ENCODE measurements at places on chromosomes 16 and 17.

DNA sequence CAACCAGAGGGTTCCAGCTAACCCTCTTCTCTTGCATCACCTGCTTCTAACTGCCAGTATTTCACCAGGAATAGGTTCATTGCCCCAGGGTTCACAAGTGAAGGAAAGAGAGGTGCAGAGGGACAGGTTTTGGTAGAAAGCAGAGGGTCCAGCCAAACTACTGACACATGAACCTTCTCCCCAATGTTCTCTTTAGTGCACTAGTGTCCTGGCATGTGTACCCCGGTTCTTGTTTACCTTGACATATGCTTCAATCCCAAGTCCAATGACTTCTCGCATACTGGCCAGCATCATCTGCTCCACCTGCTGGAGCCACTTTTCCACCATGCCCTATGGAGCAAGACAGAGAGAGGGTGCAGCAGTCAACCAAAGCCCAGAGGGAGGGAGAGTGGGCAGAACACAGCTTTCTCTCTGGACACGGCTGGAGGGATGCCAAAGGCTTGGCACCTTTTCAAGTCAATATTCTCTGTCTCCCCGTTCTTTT is 90.6 kb downstream of the DNAH3 start:
- no peak for DNase-seq

DNA sequence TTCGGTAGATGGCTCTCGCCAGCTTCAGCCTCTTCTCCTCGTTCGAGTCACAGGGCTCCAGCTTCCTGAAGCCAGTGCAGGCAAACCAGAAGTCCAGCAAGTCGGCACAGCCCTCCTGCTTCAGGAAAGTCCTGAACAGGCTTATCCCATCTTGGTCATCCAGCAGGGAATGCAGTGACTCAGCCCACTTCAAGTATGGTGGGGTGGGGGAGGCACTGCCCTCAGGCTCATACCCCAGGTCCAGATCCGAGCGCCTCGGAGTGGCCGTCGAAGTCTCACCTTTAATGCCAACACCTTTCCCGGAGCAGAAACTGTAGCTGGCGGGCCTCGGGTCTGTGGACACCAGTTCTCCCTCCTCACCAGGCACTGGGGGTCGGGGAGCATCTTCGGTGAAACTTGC is 5.9 kb downstream of the AXIN1 start:
- no peak for DNase-seq

DNA sequence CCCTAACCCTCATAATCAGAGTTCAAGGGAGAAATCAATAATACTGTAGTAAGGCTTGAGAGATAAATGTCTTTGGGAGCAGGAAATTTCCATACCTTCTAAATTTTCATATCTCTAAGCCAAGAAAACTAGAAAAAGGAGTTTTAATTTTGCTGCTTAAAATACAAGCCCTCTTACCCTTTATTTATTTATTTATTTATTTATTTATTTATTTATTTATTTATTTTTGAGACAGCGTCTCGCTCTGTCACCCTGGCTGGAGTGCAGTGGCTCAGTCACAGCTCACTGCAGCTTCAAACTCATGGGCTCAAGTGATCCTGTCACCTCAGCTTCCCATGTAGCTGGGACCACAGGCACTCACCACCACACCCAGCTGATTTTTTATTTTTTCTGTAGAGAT is 69.0 kb upstream of the GNAO1 start:
- no peak for DNase-seq

GRCh38 chr16:69126221-69126620 is 6.2 kb downstream of the CHTF8 start:
- no peak for DNase-seq

GRCh38 chr16:89093602-89094251 is at the start of gene ACSF3:
ACSF3 (plus strand) TSS chr16:89093852; CDS start chr16:89100682, 6,830 bp downstream.
- DNase-seq = peak; percentile 58

- no peak for DNase-seq
These were observed 177.1 kb downstream of the MSI2 start for GRCh38 chr17:57433452-57433851.

GRCh38 chr16:54932737-54933254 is 2.1 kb downstream of the IRX5 start:
- DNase-seq = no peak

DNA sequence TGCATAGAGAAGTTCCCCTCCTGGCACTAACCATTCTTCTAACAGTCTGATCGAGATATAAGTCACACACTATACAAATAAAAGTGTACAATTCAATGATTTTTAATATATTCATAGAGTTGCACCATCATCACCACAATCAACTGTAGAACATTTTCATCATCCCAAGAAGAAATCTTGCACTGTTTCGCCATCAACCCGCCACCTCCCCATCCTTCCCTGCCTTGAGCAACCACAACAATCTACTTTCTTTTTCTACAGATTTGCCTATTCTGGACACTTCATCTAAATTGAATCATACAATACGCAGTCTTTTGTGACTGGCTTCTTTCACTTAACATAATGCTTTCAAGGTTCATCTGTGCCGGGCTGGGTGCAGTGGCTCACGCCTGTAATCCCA is 33.0 kb upstream of the GUCY2D start:
- DNase-seq = no peak

GRCh38 chr16:7086822-7087616 is 245.6 kb upstream of the RBFOX1 start:
- DNase-seq = no peak

GRCh38 chr17:8904201-8904600 is 36.7 kb upstream of the PIK3R6 start:
- DNase-seq = no peak

DNA sequence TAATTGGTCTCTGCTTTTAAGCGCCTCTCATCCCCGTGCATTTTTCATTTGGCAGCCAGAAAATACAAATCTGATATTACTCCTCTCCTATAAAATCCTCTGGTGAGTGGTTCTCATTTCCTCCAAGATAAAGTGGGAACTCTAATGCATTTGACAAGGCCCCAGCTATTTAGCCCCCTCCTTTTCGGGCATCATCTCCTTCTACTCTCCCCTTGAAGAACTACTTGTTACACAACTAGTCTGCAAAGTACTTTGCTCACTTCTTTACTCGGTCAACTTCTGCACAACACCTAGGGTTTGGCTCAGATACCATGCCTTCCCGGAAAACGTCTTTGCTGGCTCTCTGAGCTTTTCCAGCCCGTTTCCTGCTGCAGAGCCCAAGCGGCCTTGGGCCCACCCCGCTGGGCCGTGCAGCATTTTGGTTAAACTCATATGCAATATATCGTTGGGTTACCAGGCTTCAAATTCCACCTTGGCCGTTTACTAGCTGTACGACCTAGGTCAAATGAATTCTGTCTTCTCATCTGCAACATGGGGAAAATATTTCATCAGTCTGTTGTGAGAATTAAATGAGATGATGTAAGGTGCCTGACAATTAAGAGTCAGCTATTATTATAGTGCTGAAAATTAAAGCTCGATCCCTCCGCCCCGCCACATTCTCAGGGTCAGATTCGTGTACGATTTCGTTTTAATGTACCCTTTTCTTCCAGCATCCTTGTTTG is 883 bp upstream of the TAF15 start:
- DNase-seq = no peak

Measured in T-cell (primary cell).